Forelimb muscle (tissue), 1 donor: ENCODE measurements at places on chromosomes 13 and 19. TPM values are rescaled to one million over a fixed set of nuclear protein-coding genes. Genes with fewer than 3 reads are reported as not detected.

ZNF20 gene
- polyA plus RNA-seq, result 2.1 TPM

ZMYM2 gene
- polyA plus RNA-seq, result 54.1 TPM

HRC gene
- polyA plus RNA-seq, result 178 TPM

NLRP11 gene
- polyA plus RNA-seq, result not detected

ZIK1 gene
- polyA plus RNA-seq, result 4.8 TPM

PRODH2 gene
- not detected for polyA plus RNA-seq

THSD1 gene
- 18.4 TPM for polyA plus RNA-seq

ANGPTL4 gene
- polyA plus RNA-seq, result 1.5 TPM

SLC7A9 gene
- 0.62 TPM for polyA plus RNA-seq

ACP7 gene
- 0.15 TPM for polyA plus RNA-seq

DNA sequence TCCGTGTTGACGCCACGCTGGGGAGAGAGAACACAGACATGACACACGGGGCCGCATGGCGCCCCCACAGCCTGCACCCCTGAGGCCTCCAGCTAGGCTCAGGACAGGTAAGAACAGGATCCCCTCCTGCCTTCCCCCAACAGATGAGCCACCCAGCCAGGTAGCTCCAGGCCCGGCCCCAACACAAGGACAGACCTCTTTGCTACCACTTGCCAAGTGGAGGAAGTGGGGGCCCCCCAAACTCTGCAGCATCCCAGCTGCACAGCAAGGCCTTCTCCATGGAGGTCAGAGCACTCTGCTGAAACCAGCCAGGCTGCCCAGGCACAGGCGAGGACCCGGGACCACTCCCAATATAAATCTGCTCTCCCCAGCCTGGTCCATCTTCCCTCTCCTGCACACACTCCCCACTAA lies 31.5 kb downstream of the PEPD start:
- no peak for DNase-seq

GRCh38 chr13:40101708-40102359 lies 446.4 kb downstream of the COG6 start:
- no peak for DNase-seq

- peak; percentile 35 for DNase-seq
Observed at GRCh38 chr13:101144808-101145419, 271.4 kb downstream of the NALCN start.

GRCh38 chr19:48873476-48874302 lies 1.5 kb downstream of the PPP1R15A start:
- no peak for DNase-seq

- no peak for DNase-seq
Observed at GRCh38 chr13:41428155-41428554, 29.2 kb upstream of the RGCC start.

DNA sequence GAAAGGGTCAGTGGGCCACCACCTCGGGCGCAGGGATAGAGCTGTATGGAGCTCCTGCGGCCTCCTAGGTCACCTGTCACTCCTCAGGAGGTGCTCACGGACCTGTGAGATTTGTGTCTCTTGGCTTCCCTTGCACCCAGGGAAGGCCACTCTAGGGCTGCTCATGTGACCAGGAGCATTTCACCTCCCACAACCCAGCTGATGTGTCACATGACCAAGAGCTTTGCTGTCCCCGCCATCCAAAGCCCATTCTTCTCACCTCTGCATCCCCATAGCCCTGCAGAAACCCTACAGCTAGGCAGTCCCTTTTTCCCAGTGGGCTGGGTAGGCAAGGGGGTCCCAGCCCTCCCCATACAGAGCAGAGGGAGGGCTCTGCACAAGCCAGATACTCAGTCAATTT lies 51.2 kb downstream of the TSHZ3 start:
- no peak for DNase-seq

GRCh38 chr13:56400774-56401173 lies 739.9 kb upstream of the PRR20A start:
- no peak for DNase-seq

DNA sequence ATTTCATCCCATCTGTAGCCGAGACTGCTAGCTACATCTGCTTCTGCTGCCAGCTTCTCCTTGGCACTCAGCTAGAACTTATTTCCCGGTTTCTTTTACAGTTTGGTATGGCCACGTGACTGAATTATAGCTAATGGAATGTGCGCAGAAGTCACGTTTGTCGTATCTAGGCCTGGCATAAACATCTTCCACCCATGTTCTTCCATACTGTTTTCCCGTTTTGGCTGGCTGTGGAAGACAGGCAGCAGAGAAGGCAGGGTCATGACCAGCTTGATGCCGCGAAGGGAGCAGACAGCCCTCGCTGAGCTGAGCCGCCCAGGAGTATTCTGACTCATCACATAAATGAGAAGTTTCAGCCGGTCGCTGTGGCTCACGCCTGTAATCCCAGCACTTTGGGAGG lies 186.7 kb downstream of the RFC3 start:
- no peak for DNase-seq

- DNase-seq, result no peak
Observed at GRCh38 chr13:110390567-110390966, 83.5 kb downstream of the COL4A2 start.

- no peak for DNase-seq
Observed at GRCh38 chr13:23991119-23991518, 93.8 kb upstream of the C1QTNF9B start.

GRCh38 chr19:50759886-50760285 lies 10.4 kb upstream of the GPR32 start:
- DNase-seq, result no peak

GRCh38 chr13:49604570-49604969 lies 19.2 kb upstream of the RCBTB1 start:
- DNase-seq, result no peak
